ENCODE measurements at places on chromosomes 1 and 21.
A peak's percentile ranks its signal among the peaks of the same experiment; 100 is the strongest.

- no peak for DNase-seq
These were observed at the start of gene ELAVL4 for GRCh38 chr1:50108497-50109059. Gene ELAVL4, plus strand, starts transcription at chr1:50108920. Its CDS starts 270 bp downstream, at chr1:50109190.

- DNase-seq, result no peak
These were observed 310.2 kb upstream of the ADAMTS5 start for GRCh38 chr21:27277110-27277509.

DNA sequence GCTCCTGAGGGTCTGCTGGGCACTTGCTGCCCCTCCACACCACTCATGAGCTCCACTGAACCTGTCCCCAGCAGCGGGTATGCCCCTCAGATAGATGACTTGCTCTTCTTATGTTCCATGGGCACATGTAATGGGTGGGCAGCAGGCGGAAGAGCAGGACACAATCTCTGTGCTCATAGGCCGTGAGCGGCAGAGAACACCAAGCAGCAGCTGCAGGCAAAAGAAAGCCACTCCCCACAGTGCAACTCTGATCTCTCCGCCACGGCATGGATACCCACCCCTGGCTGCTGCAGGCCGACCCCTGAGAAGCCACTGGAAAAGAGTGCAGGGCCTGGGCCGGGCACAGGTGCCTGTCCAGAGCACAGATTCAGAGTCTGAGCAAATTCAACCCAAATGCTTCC lies 135.2 kb upstream of the RUNX3 start:
- no peak for DNase-seq

DNA sequence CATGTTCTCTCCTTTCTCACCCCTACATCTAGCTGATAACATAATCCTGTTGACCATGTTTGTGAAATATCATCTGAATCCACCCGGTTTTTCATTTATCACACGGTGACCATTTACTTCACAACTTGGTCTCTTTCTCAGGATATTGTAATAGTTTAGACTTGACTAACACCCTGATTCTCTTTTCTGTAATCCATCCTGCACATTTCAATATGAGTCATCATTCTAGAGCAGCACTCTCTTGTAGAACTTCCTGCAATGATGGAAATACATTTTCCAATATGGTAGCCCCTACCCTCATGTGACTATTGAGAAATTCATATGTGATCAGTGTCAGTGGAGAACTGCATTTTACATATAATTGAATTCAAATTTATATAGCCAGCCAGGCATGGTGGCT lies 2.3 kb upstream of the JAM2 start:
- DNase-seq, result no peak

DNA sequence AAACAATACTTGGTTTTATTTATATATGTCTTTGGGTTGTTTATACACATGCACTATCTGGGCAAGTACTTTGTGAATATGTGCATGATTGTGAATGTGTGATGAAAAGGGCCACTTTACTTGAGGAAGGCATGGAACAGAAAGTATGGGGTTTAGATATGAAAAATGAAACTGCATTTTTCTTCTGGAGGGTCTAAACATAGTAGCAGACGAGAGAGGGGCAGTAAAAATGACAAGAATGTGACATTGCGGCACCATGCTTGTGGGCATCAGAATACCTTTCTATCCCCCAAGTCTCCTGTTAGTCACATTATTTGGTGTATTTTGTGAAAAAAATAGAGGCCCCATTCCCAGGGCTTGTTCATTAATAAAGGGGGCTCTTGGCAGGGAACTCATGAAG lies 15.4 kb upstream of the MPZL1 start:
- no peak for DNase-seq

- no peak for DNase-seq
These were observed 8.6 kb downstream of the C1orf35 start for GRCh38 chr1:228094432-228095016.

- no peak for DNase-seq
These were observed 233.1 kb downstream of the PTPRU start for GRCh38 chr1:29469457-29469856.

GRCh38 chr1:28565726-28566125 lies 12.8 kb downstream of the TRNAU1AP start:
- DNase-seq, result no peak

DNA sequence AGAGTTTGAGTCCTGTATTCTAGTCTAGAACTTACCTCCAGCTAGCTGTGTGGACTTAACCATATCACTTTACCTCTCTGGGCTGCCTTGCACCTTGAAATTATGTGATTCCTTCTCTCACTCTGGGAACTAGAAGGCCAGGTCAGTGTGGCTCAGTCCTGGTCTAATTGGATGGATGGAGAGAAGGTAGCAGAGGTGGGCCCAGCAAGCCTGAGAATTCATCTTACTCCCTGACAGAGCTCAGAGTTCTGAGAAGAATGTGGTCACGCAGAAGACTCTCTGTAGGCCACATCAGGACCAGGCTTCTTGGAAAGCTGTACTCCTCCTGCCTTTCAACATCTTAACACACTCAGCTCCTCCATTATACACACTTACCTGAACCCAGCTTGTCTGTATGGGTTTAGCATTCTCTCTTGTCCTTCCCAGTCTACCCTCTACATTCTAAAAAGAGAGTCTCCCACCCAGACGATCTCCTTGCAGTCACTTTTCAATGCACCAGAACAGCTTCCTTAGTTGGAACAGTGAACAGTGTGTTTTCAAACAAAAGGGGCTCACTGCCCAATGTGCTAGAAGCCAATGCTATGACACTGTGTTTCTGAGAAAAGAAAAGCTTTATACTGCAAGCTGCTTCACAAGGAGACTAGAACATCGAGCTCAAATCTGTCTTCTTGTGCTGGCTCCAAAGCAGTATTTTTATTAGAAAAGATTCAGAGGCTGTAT lies 60.5 kb downstream of the CAPN9 start:
- DNase-seq, result no peak

DNA sequence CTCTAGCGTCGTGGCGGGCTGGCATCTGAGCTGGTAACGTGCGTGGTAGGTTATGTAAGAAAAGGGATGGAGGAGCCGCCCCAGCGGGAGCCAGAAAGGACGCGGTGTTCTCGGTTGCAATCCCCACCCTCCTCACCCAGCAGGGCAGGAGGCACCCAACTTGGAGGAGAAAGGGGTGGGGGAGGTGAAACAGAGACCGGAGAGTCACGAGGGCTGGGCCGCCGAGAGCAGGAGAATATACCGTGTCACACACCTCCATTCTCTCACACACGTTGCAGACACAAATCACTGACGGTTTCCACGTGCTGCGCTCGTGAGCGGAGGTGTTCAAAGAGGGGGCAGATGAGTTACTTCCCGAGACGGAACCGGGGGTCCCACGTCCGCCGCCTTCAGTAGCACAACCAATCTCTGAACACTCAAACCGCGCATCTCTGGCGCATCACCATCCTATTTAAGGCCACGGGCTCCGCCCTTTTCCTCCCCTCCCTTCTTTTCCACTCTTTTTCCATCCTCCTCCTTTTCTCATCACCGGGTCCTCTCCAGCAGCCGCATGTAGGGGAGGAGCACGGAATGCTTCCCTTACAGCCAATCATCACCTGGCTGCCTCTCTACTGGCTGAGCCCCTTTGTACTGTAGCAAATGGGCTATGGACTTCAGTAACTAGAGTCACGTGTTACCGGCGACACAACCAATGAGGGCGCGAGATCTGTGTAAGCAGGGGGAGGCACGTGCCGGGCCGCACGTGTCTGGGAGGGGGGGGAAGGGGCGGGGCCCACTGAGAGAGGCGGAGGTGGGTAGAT lies at the start of gene CIART:
TSS of gene CIART (plus strand) at position 797 of the 800 bp plus-strand sequence. CDS start 714 bp downstream, outside the sequence.
- DNase-seq, result peak; percentile 85

- DNase-seq, result no peak
These were observed 32.5 kb upstream of the HMCN1 start for GRCh38 chr1:185701650-185702049.

- DNase-seq, result no peak
These were observed 1.4 kb downstream of the RCAN3 start for GRCh38 chr1:24503870-24504523.

DNA sequence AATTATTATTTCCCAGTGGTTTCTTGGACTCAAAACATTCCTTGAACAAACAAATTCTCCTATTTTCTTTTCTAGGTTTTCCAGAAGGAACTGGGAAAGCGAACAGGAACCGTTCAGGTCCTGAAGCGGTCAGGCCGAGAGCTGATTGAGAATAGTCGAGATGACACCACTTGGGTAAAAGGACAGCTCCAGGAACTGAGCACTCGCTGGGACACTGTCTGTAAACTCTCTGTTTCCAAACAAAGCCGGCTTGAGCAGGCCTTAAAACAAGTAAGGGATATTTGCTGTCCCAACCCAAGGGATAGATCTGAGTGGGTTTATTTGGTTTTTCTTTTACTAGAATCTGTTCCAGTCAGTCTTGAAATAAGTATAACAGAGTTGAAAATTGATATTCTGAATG lies 39.4 kb upstream of the BMP8A start:
- no peak for DNase-seq

DNA sequence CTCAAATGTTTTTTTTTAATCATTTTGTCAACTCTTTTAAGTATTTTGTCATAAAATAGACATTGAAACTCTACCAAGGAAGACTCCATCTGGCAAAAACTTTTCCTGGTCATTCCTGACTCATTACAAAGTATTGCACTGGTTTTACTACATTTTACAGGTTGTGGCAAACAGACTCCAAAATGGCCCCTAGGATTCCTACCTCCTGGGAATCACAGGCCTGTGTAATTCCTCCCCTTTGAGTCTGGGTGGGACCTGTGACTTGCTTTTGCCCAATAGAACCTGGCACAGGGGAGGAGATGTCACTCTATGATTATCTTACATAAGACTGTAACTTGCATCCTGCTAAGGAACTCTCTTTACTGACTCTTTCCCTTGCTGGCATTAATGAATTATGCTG lies 123.6 kb upstream of the KCNJ6 start:
- no peak for DNase-seq

- no peak for DNase-seq
These were observed 164.4 kb upstream of the GORAB start for GRCh38 chr1:170367615-170368014.

DNA sequence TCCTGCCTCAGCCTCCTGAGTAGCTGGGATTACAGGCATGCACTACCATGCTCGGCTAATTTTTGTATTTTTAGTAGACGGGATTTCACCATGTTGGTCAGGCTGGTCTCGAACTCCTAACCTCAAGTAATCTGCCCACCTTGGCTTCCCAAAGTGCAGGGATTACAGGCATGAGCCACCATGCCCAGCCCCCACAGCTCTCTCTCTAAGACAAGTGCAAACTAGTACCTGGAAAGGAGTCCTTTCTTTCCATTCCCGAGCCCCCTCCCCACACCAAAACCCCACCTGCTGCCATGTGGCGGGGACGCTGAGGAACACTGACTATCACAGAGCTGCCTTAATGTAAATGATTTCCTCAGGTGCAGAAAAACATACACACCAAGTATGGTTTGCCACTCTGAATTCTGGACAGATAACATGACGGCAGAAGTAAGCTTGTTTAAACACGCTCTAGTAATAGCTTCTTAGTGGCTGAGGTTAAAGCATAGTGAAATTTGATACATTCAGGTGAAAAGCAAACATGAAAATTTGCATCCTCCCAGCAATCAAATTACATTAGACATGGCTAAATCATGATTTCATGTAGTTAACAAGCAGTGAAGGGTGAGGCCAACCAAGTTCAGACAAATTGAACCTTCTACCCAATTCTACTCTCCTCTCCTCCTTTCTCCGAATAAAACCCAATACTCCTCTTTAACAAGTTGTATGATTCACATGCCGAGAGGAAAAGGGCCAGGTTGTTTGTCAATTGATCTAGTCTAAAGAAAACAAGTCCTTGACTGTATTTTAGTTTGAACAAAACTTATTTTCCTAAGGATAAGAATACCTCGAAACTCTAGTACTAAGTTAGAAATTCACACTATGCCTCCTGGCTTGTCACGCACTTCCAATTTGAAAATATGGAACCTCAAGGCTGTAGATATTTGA lies 19.8 kb downstream of the ERRFI1 start:
- no peak for DNase-seq

- DNase-seq, result no peak
These were observed 62.9 kb downstream of the NID1 start for GRCh38 chr1:236002025-236002390.

GRCh38 chr1:180070286-180070685 lies 84.4 kb upstream of the QSOX1 start:
- no peak for DNase-seq

DNA sequence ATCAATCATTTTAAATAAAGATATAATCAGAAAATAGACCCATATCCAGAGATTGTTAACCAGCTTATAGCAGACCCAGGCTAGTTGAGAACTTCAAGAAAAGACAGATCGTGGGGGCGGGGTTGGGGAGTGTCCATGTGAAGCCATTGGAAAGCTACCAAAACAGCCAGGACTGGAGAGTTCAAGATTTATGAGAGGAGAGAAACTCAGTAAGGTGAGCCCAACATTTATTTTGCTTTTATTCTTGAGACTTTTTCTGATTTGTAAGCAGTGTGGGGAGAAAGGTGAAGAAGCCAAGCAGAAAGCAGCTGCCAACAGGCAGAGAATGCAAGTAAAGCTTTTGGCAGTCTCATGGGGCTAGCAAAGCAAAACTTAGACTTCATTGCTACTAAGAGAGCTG lies 179.9 kb downstream of the VPS13D start:
- no peak for DNase-seq

GRCh38 chr21:25487046-25487594 lies 120.2 kb downstream of the MRPL39 start:
- DNase-seq, result no peak

- peak; percentile 62 for DNase-seq
These were observed 5.8 kb downstream of the IFI16 start for GRCh38 chr1:159015440-159015909.

DNA sequence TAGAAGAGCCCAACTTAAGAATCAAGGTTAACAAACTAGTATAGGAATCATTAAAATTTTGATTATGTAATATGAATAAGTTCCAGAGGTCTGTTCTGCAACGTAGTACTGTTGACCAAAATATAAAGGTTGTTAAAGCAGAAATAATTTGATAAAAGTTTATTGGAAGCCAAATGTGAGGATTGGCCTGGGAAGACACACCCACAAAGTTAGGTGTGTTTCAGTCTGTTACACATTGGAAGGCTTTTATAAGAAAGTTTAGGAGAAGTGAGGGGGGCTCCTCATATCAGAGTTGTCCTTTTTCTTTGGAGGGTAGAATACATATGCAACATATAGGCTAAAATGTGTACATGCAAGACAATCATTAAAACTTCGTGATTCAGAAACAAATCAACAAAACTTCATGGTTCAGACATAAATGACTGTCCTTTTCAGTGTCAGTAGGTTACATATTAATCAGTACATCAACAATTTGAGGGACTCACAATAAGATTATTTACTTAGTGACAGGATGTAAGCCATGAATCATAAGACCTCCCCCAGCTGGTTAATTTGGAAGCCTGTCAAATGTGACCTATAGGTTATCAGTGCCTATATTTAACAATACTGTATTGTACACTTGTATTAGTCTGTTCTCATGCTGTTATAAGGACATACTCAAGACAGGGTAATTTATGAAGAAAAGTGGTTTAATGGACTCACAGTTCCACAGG lies 245.0 kb upstream of the B3GALT2 start:
- no peak for DNase-seq

DNA sequence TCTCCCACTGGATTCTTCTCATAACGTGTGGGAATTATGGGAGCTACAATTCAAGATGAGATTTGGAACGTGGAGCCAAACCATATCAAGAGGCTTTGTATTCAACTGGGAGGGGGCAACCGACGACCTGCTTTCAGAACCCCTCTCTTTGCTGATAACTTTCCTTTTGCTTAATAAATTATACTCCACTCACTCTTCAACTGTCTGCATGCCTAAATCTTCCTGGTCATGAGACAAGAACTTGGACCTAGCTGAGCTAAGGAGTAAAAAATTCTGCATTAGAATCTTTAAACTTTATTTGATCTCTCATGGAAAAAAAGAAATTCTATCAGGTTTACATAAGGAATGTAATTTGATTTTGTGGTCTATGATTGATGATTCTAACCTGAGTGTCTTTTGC lies 86.7 kb upstream of the CYYR1 start:
- DNase-seq, result no peak

GRCh38 chr1:36516372-36517010 lies 33.8 kb upstream of the CSF3R start:
- DNase-seq, result peak; percentile 14

Data from central memory CD4-positive, alpha-beta T cell (primary cell).